Substantia nigra (tissue), 51 donors: ENCODE measurements at places on chromosomes 4 and X.

- DNase-seq: no peak
Measured at GRCh38 chrX:47743504-47743903, 84.5 kb upstream of the UXT start.

- DNase-seq: no peak
Measured at GRCh38 chr4:120683897-120684540, 238.5 kb downstream of the PRDM5 start.

DNA sequence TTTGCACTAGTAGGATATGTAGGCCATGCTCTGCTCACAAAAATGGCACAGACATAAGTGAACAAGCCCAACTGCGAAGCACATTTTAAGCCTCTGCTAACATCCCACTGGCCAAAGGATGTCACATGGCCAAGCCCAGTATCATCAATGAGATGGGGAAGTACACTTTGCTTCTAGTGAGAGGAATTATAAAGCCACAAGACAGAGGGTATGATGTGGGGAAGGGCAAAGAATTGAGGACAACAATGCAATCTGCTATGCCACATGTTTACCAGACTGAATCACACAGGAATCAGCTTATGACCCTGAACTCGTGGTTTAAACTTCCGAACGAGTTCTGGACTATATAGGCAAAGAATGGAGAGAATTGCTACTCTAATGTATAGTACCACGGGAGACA, 39.1 kb downstream of the SUPT20HL1 start:
- no peak for DNase-seq

GRCh38 chr4:147985376-147985775, 253.5 kb downstream of the ARHGAP10 start:
- DNase-seq: no peak

DNA sequence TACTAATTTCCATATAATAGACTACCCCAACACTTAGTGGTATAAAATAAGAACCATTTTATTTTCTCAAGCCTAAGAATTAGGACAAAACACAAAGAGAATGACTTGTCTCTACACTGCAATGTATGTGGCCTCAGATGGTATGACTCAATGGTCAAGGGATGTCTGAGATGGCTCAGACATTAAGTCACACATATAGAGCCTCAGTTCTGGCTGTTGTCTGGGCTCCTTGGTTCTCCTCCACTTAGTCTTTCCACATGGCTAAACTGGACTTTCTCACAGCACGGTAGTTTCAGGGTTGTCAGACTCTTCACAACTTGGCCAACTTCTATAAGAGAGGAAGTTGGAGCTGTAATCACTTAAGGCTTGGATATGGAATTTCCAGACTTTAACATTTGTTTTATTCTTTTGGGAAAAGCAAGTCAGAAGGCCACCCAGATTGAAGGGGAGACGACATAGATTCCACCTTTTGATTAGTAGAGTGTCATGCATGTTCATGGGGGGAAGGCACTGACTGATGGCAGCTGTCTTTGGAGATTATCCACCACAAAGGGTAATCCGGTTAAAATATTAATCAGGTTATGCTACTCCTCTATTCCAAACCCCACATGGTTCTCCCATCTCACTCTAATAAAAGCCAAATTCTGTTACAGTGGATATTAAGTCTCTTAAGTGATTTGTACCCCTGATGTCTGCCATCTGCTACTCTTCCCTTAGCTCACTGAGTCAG, 9.4 kb downstream of the IL15 start:
- no peak for DNase-seq

DNA sequence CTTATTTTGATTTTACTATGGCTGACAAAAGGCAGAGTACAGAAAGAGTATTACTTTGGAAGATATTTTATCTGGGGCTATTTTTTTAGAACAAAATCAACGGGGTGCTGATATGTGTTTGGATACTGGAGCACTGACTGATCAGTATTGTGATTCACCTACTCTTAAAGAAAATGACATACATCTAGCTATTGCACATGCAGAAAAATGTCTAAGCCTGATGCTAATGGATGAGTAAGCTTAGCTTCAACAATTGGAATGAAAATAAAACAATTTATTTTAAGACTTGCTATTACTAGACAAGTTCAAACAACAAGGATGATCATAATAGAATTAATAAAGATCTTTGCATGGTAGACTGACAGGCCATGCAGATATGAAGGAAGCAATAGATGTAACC, 262.0 kb downstream of the PPP1R2C start:
- no peak for DNase-seq

- DNase-seq: no peak
Measured at GRCh38 chr4:107988763-107989035, 990 bp upstream of the HADH start.

DNA sequence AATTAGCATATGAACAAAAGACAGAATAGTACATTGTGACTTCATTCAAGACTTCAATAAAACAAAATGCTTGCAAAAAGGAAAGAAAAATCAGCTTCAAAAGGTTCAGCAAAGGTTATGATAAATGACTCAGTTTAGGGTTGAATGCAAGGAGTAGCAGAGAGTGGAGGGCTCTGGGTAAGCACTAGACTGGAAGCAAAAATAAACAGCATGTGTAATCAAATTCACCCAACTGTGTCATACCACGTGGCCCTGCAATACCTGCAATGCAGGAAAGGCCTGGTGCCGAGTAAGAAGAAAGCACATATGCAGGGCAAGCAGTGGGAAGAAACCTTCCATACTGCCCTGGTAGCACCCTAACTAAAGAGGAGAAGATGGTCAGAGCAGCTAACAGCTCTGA, 88.7 kb downstream of the ATP11C start:
- no peak for DNase-seq

DNA sequence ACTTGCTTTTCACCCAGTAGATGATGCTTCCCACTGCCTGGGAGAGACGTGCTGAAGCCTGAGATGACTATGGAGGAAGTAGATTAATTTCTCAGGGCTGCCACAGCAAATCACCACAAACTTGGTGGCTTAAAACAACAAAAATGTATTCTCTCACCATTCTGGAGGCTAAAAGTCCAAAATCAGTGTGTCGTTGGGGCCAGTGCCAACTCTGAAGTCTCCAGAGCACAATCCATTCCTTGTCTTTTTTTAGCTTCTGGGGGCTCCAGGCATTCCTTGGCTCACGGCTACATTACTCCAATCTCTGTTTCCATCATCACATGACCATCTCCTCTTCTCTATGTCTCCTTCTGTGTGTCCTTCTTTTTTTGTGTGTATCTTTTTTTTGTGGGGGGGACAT, 105.8 kb upstream of the C1QTNF7 start:
- no peak for DNase-seq

GRCh38 chr4:39712819-39713607, 15.1 kb downstream of the UBE2K start:
- no peak for DNase-seq

DNA sequence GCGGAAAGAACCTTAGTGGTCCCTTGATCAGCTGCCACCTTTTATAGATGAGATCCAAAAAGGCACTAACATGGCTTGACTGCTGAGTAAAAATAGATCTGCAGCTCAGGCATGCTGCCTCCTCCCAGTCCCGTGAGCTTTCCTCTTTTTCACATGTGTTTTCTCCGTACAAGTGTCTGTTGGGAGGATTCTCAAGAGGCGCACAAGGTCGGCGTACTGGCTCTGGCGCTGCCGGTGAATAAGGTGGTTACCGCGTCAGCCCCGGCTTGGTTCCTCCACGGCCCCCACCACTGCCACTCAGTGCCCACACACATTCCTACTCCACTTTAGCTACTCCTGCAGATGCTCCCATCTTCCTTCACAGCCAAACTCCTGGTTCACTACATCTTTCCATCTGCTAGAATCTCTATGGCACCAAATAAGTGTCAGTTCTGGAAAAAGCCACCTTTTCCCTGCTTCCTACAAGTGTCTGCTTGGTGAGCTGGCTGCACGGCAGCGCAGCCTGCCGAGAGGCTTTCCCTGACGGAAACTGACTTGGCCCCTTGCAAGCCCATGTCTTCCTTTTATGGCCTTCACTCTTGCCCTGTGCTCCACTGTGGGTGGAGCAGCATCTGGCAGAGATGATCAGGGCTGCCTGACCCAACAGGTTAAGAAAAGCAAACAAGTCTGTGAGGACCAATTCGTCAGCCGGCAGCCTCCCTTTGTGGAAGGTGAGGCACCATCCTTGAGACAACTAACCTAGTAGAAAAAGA, 99.8 kb downstream of the KLHL8 start:
- DNase-seq: no peak

DNA sequence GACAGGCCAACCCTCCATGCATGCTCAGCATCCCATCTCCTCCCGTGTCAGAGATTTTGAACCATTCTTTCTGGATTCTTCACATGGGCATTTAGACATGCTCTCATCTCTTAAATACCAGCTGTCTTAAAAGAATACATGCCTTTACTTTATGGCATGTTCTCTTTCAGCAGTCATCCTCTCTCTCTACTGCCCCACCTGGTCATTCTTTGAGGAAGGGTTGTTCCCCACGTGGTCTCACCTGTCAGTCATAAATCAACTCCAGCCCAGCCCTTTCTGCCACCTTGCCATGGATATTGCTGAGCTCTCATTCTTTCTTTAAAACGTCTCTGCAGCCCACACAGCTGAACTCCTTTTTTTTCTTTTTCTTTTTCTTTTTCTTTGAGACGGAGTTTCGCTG, 111.3 kb downstream of the ARHGAP10 start:
- DNase-seq: no peak

- DNase-seq: peak; percentile 30
Measured at GRCh38 chrX:71128915-71129765, 10.7 kb downstream of the MED12 start.

DNA sequence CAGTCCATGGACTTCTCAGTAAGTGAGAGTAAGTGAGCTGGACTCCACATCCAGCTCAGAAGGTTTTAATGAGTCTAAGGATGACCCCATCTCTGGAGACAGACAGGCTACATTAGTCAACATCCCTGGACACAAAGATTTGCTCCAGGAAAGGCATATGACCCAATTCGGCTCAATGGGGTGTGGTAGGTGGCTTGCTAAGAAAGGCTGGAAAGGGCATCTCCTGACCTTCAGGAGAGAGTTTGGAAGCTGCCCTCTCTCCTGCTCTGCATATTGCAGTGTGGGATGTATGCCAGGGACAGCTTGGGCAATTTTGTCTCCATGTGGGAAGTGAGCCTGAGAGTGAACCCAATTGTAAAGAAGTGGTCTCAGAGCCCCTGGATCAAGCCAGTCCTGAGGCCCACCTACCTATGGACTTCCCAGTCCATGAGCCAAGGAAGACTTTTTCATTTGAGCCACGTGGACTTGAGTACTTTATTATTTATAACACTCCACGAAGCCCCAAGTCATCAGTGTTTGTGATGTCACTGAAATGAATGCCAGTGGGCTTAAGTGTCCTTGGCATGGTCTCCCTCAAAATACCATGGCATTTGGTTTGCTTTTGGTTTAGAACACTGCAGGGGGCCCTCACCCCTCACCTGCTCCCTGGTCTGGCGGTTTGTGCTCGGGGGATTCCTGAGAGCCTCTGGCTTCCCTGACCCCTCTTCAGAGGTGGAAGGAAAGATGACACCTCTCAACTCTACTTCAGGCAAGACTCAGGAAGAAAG, 10.4 kb upstream of the ABLIM2 start:
- DNase-seq: no peak
